ENCODE measurements at places on chromosomes 6 and 20. TPM values are rescaled to one million over a fixed set of nuclear protein-coding genes. Genes with fewer than 3 reads are reported as not detected.
A peak's percentile ranks its signal among the peaks of the same experiment; 100 is the strongest.

EBF4 gene
- 10.5 TPM for total RNA-seq

TPD52L2 gene
- total RNA-seq: 20.3 TPM

DNA sequence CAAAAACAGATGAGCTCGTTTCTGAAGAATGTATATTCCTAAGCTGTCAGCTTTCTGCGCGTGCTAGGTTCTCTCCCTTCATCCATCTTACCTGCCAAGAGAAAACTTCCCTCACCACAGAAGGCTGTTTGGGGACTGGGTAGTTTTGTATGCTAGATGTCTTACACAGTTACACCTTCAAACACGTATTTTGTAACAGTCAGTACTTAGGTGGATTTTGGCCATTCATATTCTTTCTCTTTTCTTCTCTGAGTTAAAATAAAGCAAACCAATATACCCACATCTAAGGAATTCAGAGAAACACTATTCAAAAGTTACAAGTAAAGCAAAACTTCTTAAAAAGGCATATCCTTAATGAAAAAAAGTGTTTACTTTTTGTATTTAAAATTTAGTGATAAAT, 35.6 kb upstream of the PRDM1 start:
- DNase-seq: no peak

- DNase-seq: no peak
Measured at GRCh38 chr20:57408536-57409233, 17.5 kb downstream of the RBM38 start.

DNA sequence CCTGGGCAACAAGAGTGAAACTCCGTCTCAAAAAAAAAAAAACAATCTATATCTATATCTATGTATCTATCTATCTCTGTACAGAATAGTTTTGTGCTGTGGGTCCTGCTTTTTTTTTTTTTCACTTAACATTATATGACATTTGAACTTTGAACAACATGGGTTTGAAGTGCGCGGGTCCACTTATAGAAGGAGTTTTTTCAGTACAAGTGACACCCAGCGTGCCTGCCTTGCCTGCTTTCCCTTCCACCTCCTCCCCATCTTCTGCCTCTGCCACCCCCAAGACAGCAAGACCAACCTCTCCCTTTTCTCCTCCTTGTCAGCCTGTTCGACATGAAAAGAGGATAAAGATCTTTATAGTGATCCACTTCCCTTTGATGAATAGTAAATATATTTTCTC, 102.2 kb upstream of the KCNG1 start:
- DNase-seq: no peak

- DNase-seq: no peak
Measured at GRCh38 chr6:128517124-128517523, 3.3 kb downstream of the PTPRK start.

DNA sequence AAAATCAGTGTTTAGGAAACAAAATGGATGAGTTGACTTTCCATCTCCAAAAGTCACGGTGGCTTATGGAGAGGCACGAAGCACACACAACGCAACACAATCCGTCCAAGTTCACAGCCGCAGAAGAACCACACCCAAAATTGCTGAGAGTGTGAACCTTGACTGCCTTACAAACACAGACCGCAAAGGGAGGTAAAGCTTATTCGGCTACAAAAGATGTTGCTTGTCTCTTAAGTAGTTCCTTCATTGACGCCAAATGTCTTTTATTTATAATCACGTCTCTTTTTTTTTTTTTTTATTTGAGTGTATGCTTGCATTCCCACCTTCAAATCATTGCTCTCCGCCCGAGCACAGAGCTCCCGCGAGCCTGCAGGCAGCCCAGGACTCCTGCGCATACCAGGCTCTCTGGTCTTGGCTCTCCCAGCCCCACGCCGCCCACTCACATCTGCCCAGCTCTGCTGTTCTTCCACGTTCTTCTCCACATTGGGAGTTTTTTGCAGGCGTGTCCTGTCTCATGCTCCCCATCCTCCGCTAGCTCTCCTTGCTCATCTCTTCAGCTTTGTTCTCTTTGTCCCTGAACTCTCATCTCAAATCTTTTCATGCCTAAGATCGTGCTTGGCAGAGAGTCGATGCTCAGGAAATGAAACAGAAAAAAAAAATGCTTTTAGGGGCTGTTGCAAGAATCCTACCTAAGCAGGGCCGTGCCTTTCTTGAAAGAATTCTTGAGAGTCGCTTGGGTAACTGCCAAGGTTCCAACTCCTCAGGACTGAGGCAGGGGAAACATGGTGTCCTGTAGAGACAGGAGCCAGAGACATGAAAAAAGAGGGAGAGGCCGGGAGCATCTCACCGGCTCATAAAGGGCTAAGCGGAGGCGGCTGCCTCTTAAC, 25.8 kb downstream of the LY86 start:
- peak; percentile 84 for DNase-seq

All from occipital lobe (tissue), 3 donors.